ENCODE measurements at places on chromosomes 1 and 21.

DNA sequence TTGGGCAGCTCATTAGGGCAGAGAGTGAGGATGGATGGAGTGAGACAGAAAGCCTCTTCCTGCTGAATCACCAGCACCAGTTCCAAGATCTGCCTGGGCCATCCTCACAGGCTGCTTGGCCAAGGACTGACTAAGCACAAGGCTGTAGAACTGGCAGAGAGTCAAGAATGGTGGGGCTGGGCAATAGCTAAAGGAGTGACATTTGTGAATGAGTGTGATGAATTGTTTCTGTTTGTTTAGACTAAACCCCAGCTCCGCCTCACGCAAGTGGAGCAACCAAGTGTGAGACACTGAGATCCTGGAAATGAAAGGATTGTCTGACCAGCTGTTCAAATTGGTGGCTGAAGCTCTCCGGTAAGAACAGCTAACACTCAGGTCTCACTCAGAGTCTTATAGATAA is 38.6 kb downstream of the BRINP2 start:
- no peak for DNase-seq

DNA sequence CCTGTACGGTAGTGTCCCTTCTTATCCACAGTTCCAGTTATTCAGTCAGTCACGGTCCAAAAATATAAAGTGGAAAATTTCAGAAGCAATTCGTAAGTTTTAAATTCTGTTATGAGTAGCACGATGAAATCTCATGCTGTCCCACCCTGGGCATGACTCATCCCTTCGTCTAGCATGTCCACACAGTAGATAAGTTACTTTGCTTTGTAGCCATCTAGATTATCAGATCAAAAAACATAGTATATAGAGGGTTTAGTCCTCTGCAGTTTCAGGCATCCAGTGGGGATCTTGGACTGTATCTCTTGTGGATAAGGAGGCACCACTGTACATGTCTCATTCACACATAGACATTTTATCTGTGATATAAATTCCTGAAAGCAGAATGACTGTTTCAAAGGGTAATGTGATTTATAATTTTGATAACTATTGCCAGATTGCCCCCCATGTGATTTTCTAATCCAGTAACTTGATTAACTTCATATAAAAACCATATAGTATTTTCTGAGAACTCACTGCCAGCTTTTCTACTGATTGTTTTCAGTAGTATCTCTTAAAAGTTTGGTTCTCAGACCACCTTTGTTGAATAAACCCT is 143.3 kb downstream of the DYRK1A start:
- DNase-seq: no peak

GRCh38 chr1:202355944-202356553 is 7.5 kb downstream of the PPP1R12B start:
- DNase-seq: no peak

DNA sequence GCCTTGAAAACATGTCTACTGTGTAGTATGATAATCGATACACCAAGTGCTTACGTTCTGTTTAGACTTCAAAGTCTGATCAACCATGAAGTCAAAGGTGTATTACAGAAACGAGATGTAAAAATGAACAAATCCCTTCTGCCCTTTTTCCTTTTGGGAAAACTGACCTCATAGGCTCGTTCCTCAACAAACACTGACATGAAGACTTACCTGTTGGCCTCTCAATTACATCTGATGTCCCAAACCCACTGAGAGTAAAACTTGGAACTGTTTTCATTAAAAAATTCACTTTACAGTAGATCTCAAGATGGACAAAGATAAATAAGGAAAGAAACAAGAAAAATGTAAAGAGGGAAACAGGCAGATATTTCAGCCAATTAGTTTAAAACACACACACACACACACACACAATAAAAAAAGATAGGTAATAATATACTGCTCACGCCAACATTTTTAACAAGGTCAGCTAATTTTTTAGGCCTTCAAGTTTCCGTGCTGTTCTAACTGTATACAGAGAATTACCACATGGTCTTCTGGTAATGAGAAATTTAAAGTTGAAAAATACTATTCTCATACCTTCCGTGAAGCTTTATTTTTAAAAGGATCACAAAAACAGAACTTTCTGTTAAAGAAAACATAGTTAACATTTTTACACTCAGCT is 2.1 kb downstream of the HMGN1 start:
- no peak for DNase-seq

- no peak for DNase-seq
These were observed 101.2 kb downstream of the GLIS1 start for GRCh38 chr1:53637511-53638359.

GRCh38 chr1:110610084-110610483 is 3.9 kb upstream of the KCNA2 start:
- DNase-seq: no peak

All from stimulated activated CD4-positive, alpha-beta T cell treated with anti-CD3 and anti-CD28 coated beads, Interleukin-15, amount 100 ng/mL, for 1 hour (primary cell).